Kidney glomerular epithelial cell (primary cell): ENCODE measurements at places on chromosomes 7 and 10.
A peak's percentile ranks its signal among the peaks of the same experiment; 100 is the strongest.

DNA sequence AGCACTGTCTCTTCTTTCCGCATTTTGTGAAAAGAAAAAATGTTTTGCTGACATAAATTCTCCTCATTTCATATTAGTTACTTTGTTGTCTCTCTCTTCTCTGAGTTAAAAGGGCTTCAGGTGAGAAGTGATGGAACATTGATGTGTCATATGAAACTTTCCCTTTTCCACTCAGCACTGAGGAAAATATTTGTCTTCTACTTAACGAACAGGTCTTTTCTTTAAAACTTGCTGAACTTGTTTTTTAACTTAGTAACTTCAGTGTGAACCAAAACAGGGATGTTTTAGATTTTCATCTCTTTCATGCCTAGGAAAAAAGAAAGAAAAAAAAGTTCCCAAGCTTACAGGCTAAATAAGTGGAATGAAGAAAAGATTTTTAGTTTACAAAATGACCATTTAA, 19.0 kb upstream of the TSPAN12 start:
- DNase-seq = no peak

GRCh38 chr10:34655286-34656170, 159.6 kb downstream of the PARD3 start:
- peak; percentile 70 for DNase-seq

- peak; percentile 35 for DNase-seq
Observed at GRCh38 chr7:67377939-67378862, 381.6 kb downstream of the TYW1 start.

GRCh38 chr7:78675511-78675910, 778.0 kb downstream of the MAGI2 start:
- DNase-seq = no peak

DNA sequence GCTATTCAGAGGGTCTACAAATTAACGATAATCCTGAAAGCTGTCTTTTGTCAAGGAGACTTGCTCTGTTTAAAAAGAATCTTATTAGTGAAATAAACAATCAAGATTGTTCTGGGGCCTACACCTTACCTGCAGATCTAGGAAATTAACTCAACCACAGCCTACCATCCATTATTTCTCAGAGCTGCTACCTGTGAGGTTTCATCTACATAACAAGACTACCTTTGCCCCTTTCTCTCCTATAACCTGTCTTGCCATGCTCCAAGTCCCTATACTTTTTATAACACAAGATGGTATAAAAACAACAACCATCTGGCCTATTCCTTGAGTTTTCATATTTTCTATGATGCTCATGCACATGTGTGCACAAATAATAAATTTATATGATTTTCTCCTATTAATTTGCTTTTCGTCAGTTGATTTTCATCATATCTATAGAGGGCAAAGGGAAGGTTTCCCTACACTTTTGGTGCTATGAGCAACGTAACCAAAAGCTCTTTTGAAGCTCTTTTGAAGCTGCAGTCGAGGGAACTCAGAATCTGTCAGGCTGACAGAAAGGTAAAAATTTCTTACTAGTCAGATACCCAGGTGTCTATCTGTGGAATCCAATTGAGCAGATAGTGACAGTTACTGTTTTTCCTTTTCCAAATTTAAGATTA, 138.1 kb downstream of the CACNA2D1 start:
- DNase-seq = no peak

DNA sequence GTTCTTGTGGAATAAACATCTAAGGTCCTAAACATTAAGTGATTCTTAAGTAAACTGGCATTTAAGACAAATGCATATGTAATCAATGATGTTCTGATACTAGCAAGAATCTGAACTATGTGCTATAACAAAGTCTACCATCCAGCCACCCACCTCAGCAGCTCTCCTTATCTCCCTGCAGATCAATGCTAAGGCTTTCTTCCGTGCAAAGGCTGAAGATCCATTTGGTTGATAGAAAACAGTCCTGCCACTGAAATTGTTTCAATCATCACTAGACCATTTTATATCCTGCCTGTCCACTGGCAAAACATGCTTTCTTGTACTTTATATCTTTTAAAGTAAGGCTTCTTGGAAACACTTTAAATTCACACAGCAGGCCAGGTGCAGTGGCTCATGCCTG, 6.3 kb upstream of the SMKR1 start:
- DNase-seq = no peak

DNA sequence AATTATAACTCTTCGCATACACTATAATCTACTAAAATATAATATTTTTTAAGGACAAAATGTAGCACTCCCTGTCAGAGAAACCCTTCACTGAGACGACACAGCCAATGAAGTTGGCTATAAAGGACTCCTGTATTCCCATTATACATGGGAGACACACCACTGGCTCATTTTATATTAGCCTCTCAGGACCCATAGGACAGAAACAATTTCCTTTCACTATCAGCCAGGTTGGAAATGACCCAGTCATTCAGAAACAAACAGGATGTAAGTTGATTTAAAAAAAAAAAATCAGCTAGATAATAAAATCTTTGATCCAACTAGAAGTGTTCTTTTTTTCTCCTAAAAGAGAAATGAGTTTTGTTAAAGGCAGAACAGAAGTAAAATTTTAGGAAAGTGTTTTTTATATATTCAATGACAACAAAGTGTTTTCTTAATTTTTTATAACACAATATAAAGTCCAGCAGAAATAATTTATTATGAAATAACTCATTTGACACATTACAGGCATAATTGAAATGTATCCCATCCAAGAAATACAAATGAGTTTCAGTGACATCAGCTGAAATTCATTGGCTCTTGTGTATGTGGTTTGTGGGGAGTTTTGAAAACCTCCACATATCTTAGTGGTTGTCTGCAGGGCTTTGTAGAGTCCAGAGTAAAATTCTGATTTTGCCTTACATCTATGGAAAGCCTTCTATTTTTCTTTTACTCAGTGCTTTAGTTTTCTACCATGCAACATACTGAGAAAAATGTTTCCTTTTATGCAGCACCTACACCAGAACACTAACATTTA, 64.1 kb downstream of the CTTNBP2 start:
- peak; percentile 20 for DNase-seq

GRCh38 chr7:28187012-28187411, 6.4 kb upstream of the JAZF1 start:
- no peak for DNase-seq

DNA sequence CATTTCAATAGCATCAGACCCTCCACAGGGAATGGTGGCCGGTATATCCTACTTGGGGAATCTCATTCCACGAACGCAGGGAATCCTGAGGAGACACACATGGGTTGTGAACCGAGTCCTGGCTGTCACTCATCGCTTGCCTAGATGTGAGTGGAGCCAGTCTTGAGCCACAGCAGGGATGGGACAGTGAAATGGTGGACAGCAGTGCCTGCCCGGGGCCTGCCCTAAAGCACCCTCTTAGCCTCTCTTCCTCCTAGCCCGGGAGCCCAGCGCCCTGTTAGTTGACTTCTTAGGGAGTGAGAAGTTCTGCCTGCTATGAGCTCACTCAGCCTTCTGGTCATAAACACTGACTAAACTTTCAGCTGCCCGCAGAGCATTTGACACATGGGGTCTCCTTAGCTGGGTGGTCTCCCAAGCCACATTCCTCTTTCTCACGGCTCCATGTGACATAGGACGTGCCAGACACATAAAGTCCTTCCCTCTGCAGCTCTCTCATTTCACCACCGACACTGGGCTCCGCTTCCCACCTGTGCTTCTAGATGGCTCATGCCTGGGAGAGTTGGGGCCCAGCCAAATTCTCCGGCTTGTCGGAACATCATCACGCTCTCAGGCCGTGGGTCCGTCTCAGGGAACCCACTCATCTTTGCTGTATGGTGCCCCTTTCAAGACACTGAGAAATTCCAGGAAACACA, 60.9 kb downstream of the TCERG1L start:
- no peak for DNase-seq

GRCh38 chr10:17836942-17837341, 27.8 kb downstream of the MRC1 start:
- peak; percentile 40 for DNase-seq

DNA sequence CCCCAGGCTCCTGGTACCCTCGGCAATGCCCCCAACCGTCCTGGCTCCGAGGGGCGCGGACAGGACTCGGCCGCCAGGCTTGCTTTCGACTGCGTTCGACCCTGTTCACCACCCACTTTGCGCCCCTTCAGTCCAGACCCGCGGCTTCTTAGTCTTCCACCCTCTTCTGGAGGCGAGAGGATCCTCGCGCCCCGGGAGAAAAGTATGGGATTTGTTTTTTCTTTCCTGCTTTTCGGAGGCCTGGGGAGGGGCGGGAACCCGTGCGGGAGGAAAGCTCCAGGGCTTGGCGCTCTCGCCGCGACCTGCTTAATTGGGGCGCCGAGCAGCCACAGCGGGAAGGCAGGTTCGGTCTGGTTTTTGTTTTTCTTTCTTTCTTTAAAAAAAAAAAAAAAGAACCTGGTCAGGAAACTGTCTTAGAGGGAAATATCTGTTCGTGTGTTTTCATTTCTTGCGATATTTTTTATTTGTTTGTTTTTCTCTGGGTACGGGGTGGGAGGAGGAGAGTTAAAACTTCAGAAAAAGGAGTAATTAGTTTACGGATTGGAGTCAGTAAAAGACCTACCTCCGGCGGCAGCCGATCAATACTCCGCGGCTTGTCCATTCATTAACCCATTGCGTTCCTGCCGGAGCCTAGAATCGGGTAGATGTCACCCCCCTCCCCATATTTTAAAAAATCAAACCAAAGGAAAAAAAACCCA, 1.6 kb downstream of the EMX2 start:
- peak; percentile 29 for DNase-seq

- DNase-seq = no peak
Observed at GRCh38 chr7:87226495-87226894, 7.0 kb upstream of the TMEM243 start.
